Skeletal muscle cell (primary cell): ENCODE measurements at places on chromosomes 13 and 19.

DNA sequence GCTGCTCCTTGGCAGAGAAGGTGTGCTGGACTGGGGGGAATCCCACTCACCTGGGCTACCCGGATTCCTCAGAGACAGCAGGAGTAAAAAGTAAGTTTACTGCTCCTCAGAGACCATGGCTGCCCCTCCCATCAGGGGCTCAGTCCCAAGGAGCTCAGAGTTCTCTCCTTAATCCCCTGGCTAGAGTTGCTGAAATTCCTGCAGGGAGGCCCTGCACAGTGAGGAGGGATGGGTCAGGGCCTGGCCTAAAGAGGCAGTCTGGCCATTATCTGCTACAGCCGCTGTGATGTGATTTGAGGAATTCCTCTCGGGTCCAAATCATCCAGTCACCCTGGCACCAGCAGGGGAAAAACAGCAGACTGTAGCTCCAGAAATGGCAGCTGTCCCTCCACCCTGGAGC lies 502.5 kb downstream of the PCDH17 start:
- DNase-seq: no peak

GRCh38 chr13:98326291-98326690 lies 149.2 kb upstream of the RNF113B start:
- DNase-seq: no peak

DNA sequence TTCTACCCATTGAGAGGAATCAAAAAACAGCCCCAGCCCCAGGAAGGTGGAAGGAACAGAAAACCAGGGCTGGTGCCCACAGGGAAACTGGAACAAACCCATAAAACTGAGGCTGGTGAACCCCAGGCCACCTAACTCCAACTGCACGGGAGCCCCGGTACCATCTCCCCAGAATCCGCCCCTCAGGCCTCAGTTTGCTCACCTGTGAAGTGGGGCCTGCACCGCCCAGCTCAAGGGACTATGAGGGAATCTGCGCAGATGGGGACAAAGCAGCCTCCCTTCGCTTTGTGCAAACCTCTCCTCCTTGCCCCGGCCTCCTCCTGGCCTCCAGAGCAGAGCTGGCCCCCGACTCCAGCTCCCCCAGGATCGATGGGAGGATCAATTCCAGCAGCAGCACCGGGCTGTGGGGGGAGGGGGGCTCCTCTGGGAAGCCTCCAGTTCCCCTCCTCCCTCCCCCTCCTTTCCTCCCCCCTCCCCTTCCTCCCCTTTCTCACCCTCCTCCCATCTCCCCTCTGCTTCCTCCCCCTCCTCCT lies 9.1 kb upstream of the ONECUT3 start:
- DNase-seq: no peak

DNA sequence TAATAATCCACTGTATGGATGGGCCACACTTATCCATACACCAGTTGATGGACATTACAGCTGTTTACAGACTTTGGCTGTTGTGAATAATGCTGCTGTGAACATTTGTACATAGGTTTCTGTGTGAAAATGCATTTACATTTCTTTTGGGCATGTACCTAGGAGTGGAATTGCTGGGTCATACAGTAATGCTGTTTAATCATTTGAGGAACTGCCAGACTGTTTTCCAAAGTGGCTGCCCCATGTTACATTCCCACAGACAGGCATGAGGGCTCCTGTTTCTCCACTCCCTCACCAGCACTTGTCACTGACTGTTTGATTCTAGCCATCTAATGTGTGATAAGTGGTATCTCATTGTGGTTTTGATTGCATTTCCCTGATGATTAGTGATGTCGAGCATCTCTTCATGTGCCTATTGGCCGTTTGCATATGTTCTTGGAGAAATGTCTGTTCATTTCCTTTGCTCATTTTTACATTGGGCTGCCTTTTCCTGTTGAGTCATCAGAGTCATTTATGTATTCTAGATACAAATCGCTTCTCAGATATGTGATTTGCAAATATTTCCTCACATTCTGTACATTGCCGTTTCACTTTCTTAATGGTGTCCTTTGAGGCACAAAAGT lies 12.8 kb downstream of the TMEM255B start:
- DNase-seq: no peak

DNA sequence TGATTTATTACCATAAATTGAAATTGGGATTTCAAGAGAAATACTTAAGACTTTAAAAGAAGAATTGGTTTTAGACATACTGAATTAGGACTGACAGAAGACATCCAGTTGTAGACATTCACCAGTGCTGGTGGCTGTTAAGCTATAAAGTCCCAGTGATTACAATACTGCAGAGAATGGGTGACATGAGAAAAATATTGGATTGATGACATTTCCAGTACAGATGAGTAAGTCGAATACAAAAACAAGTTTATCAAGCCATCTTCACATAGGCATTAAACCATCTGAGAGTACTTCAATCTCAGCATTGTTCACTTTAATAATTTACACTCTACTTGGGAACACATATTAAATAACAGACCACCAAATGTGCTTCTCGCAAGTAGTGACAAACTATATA lies 66.8 kb downstream of the TBC1D4 start:
- DNase-seq: no peak

DNA sequence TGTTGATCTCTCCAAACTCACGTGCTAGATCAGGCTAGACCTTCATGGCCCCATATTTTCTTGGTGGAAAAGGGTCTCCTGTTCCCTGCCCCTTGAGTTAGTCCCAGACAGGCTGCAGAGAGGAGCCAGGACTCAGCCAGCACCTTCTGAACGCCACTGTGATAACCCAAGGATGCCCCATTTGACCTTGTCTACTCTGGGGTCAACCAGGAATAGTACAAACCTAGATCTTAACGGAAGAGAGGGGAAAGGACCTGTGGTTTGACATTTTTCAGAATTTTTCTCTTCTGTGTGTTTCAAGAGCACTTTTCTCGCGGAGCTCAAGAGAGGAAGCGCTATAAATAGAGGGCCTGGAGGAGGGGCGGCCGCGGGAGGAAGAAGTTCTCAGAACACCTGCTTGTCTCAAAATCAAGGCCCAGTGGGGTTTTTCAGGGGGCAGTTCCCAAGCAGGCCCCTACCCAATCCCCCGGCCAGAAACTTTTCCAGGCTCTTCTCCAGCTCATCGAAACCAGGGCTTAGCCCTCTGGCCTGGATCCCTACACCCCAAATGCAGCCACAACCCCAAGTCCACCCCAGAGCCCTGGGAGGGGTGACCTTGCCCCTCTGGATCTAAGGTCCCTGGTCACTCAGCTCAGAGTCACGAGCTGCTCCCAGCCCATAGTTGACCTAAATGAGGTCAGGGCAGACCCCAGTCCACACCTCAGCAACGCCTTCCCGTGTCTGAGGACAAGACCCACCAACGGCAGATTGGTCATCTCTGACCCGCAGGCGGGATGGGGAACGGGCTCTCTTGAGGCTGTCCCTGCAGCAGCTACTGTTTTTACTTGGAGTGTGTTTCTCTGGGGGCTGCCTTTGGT lies 75.6 kb upstream of the TM9SF2 start:
- no peak for DNase-seq

- no peak for DNase-seq
Observed at GRCh38 chr13:77928909-77929308, 10.3 kb upstream of the EDNRB start.

DNA sequence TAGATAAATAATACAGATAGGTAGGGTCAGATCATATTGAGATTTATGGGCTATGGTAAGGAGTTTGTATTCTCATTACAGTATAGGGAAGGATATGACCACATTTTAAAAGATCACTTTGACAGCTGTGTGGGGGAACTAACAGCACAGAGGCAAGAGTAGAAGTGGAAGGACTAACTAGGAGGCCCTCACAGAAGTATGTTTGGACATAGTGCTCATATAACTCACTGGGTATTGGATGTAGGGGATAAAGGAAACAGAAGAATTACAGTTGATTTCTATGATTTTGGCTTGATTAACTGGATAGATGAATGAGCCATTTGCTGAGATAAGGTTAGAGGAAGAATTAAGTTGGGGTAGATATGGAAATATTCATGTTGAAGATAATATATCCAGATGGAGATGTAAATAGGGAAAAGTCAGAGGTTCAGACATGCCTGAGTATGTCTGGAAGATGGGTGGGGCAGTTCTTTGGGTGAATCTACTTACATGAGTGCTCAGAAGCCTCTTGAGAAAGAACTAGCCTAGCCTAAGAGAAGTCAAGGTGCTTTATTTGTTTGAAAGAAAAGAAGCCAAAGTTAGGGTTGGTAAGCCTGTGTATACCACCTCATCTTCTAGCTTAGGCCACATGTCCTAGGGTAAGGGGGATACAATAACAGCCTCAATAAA lies 133.4 kb downstream of the NDFIP2 start:
- no peak for DNase-seq

GRCh38 chr19:8585894-8586750 lies 8.9 kb upstream of the MYO1F start:
- DNase-seq: no peak
